ENCODE measurements at places on chromosomes 11 and 22.

- no peak for DNase-seq
Measured at GRCh38 chr22:34986523-34986922, 79.4 kb upstream of the ISX start.

GRCh38 chr11:66932543-66932942, 25.6 kb downstream of the PC start:
- no peak for DNase-seq

DNA sequence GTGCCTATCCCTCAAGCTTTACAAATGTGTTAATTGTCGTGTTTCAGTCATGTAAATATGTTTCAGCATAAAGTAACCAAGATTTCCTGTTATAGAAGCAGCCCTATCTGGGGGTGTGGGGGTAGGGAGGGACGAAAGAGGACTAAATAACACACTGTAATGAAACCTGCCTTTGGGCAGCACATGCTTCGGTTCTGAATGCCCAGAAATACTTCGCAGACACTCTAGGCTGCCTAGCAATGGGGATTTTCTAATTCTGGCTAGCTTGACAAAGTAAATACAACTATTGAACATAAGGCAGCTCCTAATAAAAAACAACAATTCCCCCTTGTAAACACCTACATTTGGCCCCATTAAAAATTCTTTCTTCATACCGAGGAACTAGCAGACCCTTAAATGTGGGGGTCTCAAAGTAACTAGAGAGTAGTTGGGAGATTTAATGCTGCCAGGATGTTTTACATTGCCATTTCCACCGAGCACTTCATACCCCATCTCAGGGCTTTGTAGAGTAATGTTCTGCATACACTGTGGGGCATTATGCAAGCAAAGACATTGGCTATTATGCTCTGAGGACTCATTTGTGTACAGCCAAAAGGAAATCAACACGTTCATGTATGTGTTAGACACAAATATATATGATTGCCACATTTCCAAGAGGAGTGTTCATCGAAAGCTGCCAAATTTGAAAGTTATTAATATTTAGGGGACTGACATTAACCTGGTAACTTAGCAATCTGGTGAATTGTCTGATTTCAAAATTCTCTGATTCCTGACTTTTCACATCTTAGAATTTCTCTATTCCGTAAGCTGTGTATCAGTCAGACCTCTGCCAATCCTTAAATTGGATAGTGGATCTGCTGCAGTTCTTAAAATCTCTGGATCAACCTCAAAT, 42.1 kb downstream of the PAX6 start:
- DNase-seq: no peak

DNA sequence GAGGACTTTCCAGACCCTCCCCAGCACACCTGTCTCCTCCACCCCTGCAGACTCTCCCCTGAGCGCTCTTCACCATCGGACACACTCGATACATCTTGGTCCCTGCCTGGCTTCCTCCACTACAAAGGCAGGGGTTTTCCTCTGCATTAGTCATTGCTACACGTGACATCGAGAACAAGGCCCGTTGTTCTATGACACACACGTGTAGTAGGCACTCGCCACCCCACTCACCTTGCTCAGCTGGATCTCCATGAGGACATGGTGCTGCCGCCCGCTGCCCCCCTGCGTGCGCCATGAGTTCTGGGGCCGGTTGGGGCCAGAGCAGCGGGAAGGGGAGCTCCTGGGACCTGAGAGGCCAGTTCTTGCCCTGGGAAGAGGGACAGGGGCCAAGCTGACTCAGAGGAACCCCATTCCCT, 16.7 kb downstream of the ATG2A start:
- no peak for DNase-seq

GRCh38 chr11:34924714-34925113, 8.3 kb downstream of the PDHX start:
- no peak for DNase-seq

- DNase-seq: no peak
Measured at GRCh38 chr11:74935285-74935684, 13.6 kb downstream of the XRRA1 start.

GRCh38 chr11:1059759-1060158, 14.9 kb upstream of the MUC2 start:
- no peak for DNase-seq

DNA sequence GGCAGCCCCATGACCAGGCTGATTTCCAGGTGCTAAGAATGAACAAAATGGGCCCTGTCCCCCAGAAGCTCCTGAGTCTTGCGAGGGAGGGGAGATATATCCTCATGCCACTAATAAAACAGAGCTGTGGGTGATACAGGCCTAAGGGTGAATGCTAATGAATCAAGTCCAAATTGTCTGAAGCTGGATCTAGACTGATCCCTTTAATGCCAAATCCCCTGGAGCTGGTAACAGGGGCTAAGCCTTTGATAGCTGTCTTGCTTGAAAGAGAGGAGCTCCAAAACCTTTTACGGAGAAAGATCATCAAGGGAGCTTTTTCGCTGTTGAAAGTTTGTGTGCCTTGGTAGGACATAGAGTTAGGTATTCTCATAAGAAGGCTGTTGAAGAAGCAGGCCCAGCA, 79.7 kb downstream of the PPFIBP2 start:
- no peak for DNase-seq

DNA sequence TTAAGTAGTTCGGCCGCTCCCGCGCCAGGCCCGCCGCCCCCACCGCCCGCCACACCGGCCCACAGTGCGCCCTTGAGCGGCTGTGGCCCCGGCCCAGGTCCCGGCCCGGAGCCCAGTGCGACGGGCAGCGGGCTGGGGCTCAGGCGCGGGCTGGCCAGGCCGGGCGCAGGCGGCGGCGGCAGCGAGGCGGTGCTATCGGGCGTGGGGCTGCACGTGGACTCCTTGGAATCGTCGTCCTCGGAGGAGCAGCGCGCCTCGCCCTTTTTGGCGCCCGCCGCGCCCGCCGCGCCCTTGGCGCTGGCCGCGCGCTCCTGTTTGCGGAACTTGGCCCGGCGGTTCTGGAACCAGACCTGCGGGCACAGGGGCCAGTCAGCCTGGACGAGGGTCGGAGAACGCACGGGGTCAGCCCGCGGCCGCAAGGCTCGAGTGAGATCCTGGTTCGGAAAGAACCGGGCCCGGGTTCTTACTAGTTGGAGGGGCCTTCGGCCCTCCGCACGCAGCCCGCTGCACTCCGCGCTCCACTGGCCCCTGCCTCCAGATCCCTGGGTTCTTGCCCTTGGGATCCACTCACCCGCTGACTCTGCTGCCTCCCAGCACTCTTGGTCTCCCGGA, 4.0 kb downstream of the PHOX2A start:
- DNase-seq: no peak

DNA sequence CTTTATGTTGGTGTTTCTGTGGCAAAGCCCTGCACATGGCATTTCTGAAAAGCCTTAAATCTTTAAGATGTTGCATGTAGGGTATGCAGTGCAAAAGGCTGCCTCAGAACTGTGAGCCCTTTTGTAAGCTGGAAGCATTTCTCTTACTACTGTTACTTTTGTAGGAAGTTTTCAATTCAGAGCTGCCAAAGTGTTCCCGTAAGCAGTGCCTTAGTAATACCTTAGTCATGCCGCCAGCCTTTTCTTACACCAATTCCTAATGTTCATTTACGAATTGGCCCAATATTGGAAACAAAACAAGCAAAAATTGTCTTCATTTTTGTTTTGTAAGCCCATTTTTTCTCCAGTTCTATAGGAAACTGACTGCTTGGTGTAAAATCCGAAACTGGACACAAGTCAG, 67.4 kb upstream of the RASSF10 start:
- DNase-seq: no peak

DNA sequence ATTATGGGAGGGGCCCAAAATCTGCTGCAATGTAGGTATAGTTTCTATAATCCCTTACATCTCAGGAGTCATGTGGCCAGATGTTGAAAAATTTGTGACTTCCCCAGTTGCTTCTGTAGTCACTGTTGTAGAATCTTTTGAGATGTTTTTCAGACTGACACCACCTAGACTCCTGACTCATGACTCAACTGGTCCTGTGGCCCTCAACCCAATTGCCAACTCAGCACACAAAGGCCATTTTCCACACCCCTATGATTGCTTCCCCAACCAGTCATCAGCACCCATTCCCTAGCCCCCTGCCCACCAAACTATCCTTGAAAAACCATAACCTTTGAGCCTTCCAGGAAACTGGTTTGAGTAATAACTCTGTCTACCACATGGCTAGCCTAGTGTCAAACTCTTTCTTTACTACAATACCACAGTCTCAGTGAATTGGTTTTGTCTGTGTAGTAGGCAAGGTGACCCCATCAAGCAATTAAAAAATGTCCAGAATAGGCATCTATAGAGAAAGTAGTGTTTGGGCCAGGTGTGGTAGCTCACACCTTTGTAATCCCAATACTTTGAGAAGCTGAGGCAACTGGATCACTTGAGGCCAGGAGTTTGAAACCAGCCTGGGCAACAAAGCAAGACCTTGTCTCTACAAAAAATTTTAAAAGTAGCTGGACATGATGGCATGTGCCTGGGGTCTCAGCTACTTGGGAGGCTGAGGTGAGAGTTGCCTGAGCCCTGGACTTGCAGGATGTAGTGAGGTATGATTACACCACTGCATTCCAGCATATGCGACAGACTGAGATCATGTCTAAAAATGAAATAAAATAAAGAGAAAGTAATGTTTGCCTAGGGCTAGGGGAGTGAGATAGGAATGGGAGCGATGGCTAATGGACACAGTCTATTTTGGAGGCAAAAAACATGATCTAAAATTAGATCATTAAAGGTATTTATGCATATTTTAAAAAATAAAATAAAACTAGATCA, 24.1 kb upstream of the FEZ1 start:
- DNase-seq: no peak

GRCh38 chr11:720642-721246, 14.7 kb downstream of the EPS8L2 start:
- peak; percentile 63 for DNase-seq

GRCh38 chr11:123601136-123601535, 53.3 kb downstream of the SCN3B start:
- DNase-seq: no peak

- no peak for DNase-seq
Measured at GRCh38 chr11:44574610-44575287, 9.3 kb downstream of the CD82 start.

DNA sequence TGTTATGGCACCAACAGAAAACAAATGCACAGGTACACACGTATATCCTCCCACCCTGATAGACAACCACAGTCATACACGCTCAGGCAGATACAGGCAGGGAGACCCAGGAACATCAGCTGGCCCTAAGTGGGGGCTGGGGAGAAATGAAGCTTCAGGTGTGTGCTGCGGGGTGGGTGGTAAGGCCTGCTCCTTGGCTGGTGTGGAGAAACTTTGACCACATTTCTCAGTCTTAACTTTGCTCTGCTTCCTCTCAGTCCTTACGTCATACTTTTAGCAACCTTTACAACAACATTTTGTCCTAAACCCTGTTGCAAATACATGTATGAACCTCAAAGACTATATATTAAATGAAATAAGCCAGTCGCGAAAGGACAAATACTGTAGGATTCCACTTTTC, 6.7 kb upstream of the ANAPC15 start:
- no peak for DNase-seq

GRCh38 chr11:76919887-76920746, 59.4 kb downstream of the ACER3 start:
- peak; percentile 83 for DNase-seq

DNA sequence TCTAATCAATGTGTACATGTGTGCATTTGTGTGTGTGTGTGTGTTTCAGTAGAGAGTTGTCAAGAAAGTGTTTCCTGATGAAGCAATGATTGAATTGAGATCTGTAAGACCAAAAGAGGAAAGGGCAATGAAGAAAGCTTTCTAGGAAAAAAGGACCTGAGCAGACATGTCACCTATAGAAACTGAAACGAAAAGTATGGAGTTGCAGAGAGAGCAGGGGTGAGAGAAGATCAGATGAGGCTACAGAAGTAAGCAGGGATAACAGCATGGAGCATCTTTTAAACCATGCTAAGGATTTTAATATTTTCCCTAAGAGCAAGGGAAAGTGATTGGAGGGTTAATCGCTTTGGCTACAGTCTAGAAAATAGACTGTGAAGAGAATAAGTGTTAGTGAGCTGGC, 1459.4 kb upstream of the TENM4 start:
- no peak for DNase-seq

DNA sequence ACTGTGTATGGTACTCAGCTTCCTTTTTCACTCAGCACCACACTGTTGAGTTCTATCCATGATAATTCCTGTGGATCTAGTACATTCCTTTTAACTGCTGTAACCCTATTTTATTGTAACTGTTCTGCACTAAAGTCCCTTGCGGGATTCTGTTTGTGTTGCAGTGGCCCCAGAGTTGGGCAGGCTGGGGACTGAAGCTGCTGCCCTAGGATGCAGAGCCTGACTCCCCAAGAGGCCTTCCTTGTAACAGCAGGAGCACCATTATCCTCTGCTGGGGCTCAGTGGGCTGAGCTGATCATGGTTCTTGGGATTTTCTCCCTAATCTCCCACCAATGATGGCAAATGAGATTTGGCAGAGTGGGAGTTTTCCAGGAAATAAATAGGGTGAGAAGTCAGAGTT, 77.7 kb downstream of the CABIN1 start:
- no peak for DNase-seq

DNA sequence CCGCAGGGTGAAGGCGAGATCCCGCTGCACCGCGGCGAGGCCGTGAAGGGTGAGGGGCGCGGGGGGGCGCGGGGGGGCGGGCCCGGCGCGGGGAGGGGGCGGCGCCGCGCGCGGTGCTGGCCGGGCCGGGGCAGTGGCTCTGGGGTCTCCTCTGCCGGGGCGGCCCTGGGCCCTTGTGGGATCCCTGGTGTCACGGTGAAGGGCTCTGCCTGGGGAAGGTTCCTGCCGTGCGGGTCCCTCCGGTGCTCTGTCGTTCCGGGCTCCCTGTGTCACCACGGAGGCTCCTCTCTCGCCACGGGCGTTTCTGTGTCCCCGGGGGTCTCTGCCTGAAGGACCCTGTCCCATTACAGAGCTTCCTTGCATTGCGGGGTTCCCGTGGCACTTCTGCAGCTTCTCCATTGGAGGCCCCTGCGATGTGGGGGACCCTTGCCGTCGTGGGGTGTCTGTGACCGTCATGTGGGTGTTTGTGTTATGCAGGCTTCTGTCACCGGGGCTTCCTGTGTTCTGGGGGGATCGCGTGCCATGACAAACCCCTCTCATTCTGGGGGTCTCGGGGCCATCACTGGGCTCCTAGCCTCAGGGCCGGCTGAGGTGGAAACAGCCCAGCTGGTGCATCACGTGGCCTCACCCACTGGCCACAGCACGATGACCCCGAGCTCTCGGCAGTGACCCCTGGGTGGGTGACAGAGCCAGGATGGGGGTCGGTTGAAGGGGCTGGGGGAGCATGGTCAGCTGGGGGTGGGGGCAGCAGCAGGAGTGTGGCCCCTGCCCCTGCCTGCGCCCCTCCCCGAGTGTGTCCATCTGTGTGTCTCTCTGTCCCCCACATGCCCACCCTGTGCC, 25.3 kb downstream of the SHANK3 start:
- no peak for DNase-seq

- DNase-seq: no peak
Measured at GRCh38 chr11:23364076-23364475, 503.8 kb upstream of the CCDC179 start.
